NCI-H1417 (cell line): ENCODE measurements at places on chromosomes 3 and 15.

- DNase-seq: no peak
Observed at GRCh38 chr15:35126236-35126635, 41.1 kb upstream of the NANOGP8 start.

- no peak for DNase-seq
Observed at GRCh38 chr3:171358181-171358880, 101.9 kb downstream of the TNIK start.

DNA sequence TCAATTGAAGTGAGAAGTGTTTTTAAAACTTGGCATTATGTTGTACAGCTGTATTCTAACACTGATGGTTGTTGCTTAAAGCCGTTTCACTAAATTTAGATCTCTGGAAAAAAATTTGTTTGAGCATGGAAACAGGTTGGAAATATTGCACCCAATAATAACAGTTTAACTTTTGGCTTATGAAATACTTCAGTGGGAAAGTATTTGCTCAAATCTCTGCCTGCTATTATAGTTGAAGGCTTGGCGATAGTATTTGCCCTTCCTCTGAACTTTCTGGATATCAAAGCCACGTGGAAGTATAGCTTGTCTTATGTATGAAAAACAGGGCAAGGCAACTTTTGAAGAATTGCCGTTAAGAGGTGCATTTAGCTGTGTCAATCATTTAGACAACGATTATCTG, 270.3 kb upstream of the LRRFIP2 start:
- DNase-seq: no peak

DNA sequence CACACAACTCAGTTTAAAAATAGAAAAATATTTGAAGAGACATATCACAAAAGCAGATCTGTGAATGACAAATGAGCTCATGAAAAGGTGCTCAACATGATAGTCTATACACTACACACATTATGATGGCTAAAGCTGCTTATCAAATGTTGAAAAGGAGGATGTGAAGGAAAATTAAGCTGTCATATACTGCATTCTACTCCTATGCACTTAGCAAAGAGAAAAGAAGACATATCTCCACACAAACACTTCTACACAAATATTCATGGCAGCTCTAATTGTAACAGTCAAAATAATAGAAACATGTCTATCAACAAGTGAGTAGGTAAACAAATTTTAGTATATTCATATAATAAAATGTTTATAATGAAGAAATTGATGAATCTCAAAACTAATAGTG, 540.5 kb downstream of the PLOD2 start:
- no peak for DNase-seq

GRCh38 chr3:16303037-16303575, 38.1 kb downstream of the OXNAD1 start:
- no peak for DNase-seq

GRCh38 chr3:161793194-161793930, 296.8 kb downstream of the OTOL1 start:
- DNase-seq: no peak

DNA sequence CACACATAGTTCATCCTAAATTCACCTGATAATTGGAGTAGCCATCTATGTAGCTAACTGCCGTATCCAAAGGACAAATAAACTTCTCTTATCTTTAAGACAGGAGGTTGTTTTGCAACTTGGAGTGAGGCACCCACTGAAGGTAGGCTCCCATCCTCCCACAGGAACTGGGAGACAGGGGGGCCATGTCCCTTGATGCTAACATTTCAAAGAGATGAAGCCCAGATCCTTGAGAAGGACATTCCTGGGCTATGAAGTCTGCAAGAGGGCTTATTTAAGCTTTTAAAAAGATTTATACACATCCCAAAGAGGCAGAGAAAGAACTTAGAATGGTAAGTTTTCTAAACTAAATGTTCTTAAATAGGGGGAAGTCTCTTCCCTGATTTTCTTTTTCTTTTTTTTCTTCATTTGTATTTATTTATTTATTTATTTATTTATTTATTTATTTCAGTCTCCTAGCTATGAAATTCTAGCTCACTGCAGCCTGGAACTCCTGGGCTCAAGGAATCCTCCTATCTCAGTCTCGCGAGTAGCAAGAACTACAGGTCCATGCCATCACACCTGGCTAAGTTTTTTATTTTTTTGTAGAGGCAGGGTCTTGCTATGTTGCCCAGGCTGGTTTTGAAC, 12.8 kb upstream of the MOBP start:
- DNase-seq: no peak

DNA sequence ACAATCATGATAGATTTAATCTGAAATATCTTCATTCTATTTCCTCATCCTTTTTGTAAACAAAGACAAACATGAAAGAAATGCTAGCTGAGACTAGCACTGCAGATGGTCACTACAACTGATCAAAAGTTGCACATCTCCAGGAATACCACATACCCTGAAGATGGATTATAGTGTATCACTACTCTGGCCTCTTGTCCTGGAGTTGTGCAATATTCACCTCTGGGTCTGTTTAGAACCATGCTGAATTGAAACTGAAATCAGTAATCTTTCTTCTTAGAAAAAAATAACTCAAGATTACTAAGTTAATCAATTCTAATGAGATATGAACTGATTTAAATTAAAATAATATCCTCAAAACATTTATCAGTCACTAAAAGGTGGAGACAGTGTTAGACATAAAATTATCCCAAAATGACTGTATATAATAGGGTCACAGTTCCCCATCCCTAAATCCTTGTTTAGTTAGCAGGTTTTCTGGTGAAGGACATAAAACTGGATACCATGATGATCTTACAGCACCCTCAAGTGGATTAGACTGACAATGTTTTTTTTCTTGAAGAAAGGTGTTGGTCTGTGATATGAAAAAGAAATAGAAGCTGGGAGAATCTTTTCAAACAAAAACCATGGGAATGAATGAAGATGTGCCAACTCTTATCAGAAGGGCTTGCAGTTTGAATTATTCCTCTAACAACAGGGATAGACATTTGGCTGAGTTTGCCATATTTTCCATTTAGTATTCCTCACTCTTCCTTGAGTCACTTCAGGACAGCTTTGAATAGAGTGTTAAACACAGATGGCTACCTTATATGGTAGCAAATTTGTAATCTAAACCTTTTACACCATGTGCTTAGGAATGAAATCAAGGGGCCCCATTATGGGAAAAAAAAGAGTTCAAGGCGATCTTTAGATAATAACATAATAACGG, 7.1 kb upstream of the TTC14 start:
- peak; percentile 13 for DNase-seq

GRCh38 chr3:33437556-33438283, 2.5 kb downstream of the UBP1 start:
- no peak for DNase-seq

DNA sequence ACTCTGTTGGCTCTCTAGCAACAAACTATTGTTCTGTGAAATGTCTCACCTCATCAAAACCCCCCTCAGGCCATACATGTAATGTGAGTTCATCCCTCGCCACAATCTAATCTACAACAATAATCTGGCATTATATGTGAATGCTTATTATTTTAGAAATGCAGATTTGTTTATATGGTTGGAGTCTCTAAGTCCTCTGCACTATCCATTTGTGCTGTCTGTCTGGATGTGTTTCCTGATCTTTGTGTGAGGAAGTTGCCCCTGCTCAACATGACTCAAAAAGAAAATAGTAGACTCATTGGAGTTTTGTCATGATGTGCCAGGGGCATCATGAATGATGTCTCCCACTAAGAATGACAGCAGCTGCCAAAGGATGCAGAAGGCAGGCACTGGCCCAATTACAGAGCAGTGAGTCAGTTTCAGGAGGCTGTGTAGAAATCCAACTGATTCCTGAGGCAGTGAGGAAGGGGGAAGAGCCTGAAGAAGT, 161.6 kb upstream of the PDZRN3 start:
- no peak for DNase-seq

DNA sequence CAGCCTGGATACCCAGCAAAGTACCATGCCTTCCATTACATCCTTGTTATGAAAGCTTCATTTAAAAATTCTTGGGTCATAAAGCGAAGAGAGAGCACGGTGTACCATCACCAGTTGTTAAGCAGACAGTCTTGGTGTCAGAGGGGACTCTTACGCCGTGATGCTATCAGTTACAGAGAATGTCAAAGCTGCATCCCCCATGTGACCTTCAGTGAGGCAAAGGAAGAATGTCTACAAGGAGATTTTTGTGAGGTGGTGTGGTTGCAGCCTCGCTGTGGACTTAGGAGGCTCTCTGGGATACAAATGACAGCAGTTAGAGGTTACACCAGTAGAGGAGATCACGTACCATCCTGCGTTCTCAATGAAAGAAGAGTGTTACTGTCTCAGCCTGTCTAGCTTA, 278.3 kb downstream of the FEZF2 start:
- no peak for DNase-seq

- DNase-seq: no peak
Observed at GRCh38 chr3:23653647-23654525, 151.9 kb upstream of the UBE2E1 start.

DNA sequence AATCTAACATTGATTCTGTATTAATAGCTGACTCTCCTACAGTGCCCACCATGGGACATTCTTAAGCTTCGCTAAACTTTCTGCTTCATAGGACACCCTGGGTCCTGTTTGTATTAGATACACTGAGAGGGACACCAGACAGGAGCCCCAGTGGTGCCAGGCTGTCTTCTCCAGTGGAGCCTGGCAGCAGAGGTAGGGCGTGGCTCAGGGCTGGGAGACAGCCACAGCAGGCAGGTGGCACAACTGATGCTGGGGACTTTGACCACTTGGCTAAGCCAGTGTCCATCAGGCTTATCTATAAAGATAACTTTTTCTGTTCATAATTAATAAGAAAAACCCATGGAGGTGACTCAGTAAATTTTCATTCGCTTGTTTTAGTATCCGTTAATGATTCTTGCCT, 21.8 kb downstream of the NIPA1 start:
- no peak for DNase-seq
